Left lobe of liver (tissue), 2 donors: ENCODE measurements at places on chromosomes 16 and 17. TPM values are rescaled to one million over a fixed set of nuclear protein-coding genes. Genes with fewer than 3 reads are reported as not detected.

- no peak for DNase-seq
Observed at GRCh38 chr17:39225308-39225958, at the start of gene STAC2. Gene STAC2 (minus strand): TSS chr17:39225945. CDS start chr17:39225502, 443 bp downstream.

- no peak for DNase-seq
Observed at GRCh38 chr17:76700270-76700616, 10.5 kb downstream of the MXRA7 start.

- DNase-seq, result no peak
Observed at GRCh38 chr17:55308613-55309391, 44.0 kb downstream of the HLF start.

GRCh38 chr17:82832411-82832810, 7.4 kb downstream of the ZNF750 start:
- no peak for DNase-seq

The PDIA2 gene
- 0.23 TPM for total RNA-seq
